ENCODE measurements at places on chromosomes 13 and 19. TPM values are rescaled to one million over a fixed set of nuclear protein-coding genes. Genes with fewer than 3 reads are reported as not detected.

DNA sequence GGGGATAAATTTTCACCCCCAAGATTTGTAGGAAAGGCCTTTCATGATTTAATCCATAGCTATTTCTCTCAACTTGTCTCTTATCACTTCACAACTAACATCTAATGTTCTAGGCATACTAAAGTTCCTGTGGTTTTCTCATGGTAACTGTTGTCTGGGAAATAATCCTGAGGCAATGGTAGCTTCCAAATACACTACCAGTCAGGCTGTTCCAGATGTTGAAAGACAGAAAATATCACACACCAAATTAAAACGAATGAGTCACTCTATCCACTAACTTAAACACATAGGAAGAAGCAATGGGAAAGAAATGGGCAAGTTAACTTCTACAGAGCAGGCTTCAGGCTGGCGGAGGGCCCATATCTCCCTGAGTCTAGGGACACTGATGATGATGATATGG, 77.7 kb upstream of the MYO16 start:
- no peaks in the 10 kb centered on the region for H3K4me1 ChIP-seq
- H3K27me3 ChIP-seq = no peaks in the 10 kb centered on the region
- no peak overlapping the region for H3K27ac ChIP-seq
- H3K4me3 ChIP-seq = no peak overlapping the region

The RNF225 gene
- total RNA-seq = 0.60 TPM

- H3K27me3 ChIP-seq = no peaks in the 10 kb centered on the region
- H3K27ac ChIP-seq = no peak overlapping the region
- DNase-seq = peak; percentile 77
- no peaks in the 10 kb centered on the region for H3K36me3 ChIP-seq
Observed at GRCh38 chr19:57099199-57099661, 20.6 kb upstream of the USP29 start.

- H3K4me1 ChIP-seq = peaks cover 25% of the 10 kb centered on the region
- peaks cover 45% of the 10 kb centered on the region for H3K36me3 ChIP-seq
- peak; percentile 33 for DNase-seq
- H3K27me3 ChIP-seq = no peaks in the 10 kb centered on the region
- peak overlapping the region; percentile 52 for H3K27ac ChIP-seq
Observed at GRCh38 chr13:110907951-110908898, 6.6 kb downstream of the ANKRD10 start.

GRCh38 chr13:96032717-96033116, 20.5 kb downstream of the UGGT2 start:
- H3K27me3 ChIP-seq = no peaks in the 10 kb centered on the region
- H3K27ac ChIP-seq = no peak overlapping the region
- no peak overlapping the region for H3K4me3 ChIP-seq

DNA sequence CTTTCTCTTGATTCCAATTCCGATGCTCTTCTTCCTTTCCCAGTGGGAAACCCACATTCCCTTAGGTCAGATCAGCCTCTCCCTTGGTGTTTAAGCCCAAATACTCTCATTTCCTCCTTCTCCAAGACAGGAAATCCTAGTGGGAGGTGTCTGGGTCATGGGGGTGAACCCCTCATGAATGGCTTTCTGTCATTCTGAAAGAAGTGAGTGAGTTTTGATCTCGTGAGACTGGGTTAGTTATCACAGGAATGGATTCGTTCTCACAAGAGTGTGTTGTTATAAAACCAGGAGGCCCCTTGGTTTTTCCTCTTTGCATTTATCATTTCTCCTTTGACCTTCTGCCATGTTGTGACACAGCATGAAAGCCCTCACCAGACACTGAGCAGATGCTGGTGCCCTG, 76.2 kb upstream of the MTIF3 start:
- no peaks in the 10 kb centered on the region for H3K36me3 ChIP-seq
- no peak overlapping the region for H3K27ac ChIP-seq
- H3K4me3 ChIP-seq = no peak overlapping the region
- no peaks in the 10 kb centered on the region for H3K27me3 ChIP-seq
- no peaks in the 10 kb centered on the region for H3K4me1 ChIP-seq
- DNase-seq = no peak

GRCh38 chr19:656751-657559, 6.1 kb downstream of the RNF126 start:
- no peak overlapping the region for H3K4me3 ChIP-seq
- no peaks in the 10 kb centered on the region for H3K27me3 ChIP-seq
- peaks cover 7% of the 10 kb centered on the region for H3K4me1 ChIP-seq
- no peak overlapping the region for H3K27ac ChIP-seq
- no peak for DNase-seq

DNA sequence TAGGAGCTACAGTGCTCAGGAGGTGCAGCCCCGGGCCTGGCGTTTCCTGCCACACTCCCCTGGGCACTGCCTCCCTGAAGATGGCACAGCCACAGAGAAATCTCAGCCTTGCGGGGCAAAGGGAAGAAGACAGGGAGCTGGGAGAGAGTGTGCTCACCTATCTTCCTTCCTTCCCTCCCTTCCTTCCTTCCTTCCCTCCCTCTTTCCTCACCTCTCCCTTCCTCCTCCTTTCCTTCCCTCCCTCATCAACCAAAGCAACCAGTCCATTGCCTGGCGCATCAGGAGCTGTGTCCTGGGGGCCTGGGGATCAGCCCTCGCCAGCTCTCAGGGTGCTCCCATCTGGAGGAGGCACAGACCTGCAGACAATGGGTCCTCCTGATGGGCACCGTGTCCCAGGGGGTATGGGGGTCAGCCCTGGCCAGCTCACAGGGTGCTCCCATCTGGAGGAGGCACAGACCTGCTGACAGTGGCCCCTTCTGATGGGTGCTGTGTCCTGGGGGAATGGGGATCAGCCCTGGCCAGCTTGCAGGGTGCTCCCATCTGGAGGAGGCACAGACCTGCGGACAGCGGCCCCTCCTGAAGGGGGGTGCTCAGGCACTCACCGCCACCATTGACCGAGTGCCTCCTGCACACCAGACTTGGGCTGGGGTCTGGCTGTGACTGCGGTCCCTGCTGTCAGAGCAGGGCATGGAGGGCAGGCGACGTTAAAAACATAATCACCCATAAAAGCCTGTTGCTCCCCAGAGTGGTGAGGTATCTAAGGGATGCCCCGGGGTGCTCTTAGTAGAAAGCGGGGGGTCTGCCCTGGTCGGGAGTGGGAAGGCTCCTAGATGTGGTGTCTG, 120.2 kb downstream of the URI1 start:
- no peak overlapping the region for H3K27ac ChIP-seq
- H3K4me1 ChIP-seq = no peaks in the 10 kb centered on the region
- no peak for DNase-seq
- H3K36me3 ChIP-seq = no peaks in the 10 kb centered on the region
- no peak overlapping the region for H3K4me3 ChIP-seq

The SLC17A7 gene
- total RNA-seq = 1.7 TPM

The OBI1 gene
- total RNA-seq = 24.2 TPM
